AG10803 (cell line): ENCODE measurements at places on chromosomes 13 and 19.

DNA sequence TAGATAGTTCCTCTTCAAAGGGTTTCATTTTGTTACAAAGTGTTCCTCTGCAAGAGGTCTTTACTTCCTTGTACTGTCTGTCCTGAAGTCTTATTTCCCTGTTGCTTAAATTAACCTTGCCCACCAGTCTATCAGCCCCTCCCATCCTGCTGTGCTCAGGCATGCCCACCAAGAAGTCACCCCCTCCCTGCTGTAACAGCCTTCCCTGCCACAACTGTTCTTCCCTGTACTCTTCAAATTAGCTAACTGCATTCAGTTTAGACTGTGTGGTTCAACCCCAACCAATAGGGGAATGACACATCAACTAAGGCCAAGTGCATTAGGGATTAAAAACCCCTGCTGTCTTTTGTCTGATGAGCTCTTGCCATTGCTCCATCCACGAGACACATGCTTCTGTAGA lies 34.4 kb upstream of the ZNF562 start:
- DNase-seq = no peak

DNA sequence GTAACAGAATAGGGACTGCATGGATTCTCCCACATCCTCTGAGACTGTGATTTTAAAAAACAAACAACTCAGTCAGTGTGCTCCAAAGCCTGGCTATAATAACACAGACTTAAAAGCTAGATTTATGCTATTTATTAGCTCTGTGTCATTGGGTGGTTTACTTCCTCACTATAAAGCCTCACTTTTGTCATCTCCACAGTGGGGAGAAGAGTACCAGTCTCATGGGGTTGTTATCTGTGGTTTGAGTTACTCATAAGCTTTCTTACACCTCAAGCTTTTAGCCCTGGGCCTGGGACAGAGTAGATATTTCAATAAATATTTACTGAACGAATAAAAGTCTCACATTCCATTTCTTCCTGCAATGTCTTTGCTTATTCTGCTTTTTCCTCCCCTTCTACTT lies 5.3 kb downstream of the RNASEH2B start:
- peak; percentile 35 for DNase-seq

DNA sequence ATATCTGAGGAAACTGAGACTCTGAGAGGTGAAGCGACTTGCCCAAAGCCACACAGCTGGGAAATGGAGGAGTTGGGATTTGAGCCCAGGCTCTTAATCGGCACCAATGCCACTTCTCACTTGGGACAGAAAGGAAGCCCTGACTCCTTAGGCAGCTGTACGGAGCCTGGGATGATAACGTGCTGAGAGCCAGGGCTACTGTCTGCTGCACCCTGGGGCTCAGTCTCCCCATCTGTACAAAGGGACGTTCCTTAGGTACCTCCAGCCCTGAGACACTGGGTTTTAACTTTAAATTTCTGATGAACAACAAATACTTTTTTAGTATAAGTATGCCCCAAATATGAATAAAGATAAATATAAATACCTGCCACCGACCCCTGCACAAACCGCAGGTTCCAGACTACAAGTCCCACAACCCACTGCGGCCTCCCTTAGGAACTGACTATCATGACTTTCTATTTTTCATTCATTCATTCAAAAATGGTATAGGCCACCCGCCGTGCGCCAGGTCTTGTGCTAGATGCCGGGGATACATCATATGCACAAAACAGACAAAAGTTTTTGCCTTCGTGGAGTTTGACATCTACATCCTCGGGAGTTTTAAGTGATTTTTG lies 776 bp upstream of the NCLN start:
- no peak for DNase-seq

DNA sequence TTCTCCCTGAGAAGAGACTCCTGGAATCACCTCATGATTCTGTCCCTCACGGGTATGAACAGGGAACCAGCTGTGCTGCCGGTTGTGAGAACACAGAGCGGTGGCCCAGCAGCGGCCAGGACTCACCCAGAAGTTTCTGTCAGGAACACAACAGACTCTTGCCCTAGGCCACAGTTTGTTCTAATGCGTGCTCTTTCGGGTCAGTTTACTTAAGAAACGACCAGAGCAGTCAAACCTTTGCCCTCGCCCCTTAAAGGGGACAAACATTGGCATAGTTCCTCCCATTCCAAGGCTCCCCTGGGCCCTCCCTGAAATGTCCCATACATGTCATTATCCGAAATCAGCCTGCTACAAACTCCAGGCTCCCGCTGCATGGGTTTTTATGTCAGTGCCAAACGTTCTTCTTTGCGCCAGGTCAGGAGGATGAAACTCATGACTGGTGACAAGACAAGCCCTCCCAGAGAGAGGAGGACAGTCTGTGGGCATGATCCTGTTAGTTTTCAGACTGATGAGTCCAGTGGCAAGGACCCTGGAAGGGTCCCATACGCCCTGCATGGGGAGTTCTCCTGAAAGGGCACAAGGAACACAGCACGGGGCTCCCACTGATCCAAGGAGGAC lies 18.3 kb downstream of the ZIC5 start:
- no peak for DNase-seq

GRCh38 chr13:23754997-23755396 lies 134.2 kb downstream of the MIPEP start:
- no peak for DNase-seq

GRCh38 chr19:20863176-20863575 lies 59.9 kb upstream of the ZNF85 start:
- no peak for DNase-seq

GRCh38 chr19:14449321-14449720 lies 16.2 kb downstream of the PKN1 start:
- peak; percentile 18 for DNase-seq
